ENCODE measurements at places on chromosomes 2 and 18. TPM values are rescaled to one million over a fixed set of nuclear protein-coding genes. Genes with fewer than 3 reads are reported as not detected.

The COL3A1 gene
- total RNA-seq: 0.16 TPM

The C2orf78 gene
- not detected for total RNA-seq

The TXNDC2 gene
- total RNA-seq: 0.12 TPM

The MYO7B gene
- total RNA-seq: 0.23 TPM

The SPC25 gene
- total RNA-seq: 9.7 TPM

All from A549 treated with RU486 at 1 μM for 4 hours (cell line).